ENCODE measurements at places on chromosomes 12 and 14.
A peak's percentile ranks its signal among the peaks of the same experiment; 100 is the strongest.

GRCh38 chr12:71999795-72000194 is 61.1 kb downstream of the TPH2 start:
- no peak for DNase-seq

GRCh38 chr12:5379749-5380496 is 52.0 kb upstream of the NTF3 start:
- no peak for DNase-seq

DNA sequence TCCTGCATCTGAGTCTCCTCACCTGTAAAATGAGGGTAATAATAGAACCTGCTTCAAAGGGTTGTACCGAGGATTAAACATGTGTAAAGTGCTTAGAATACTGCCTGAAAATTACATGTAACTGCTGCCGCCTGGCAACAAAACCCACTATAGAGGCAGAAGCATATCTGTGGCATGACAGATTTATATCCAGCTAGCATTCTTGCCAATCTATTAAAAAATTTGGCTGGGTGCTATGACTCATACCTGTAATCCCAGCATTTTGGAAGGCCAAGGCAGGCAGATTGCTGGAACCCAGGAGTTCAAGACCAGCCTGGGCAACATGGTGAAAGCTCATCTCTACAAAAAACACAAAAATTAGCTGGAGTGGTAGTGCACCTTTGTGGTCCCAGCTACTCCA is 16.4 kb upstream of the KSR2 start:
- no peak for DNase-seq

GRCh38 chr12:88625356-88625755 is 45.1 kb upstream of the KITLG start:
- no peak for DNase-seq

- DNase-seq: no peak
Observed at GRCh38 chr12:121595520-121595919, 14.7 kb upstream of the KDM2B start.

- no peak for DNase-seq
Observed at GRCh38 chr12:120979220-120979861, 998 bp downstream of the HNF1A start.

GRCh38 chr12:98745578-98746391 is 100.7 kb downstream of the APAF1 start:
- DNase-seq: peak; percentile 34

- no peak for DNase-seq
Observed at GRCh38 chr12:1890119-1890703, 28.2 kb downstream of the CACNA2D4 start.

GRCh38 chr14:44785096-44785495 is 176.7 kb downstream of the KLHL28 start:
- no peak for DNase-seq

DNA sequence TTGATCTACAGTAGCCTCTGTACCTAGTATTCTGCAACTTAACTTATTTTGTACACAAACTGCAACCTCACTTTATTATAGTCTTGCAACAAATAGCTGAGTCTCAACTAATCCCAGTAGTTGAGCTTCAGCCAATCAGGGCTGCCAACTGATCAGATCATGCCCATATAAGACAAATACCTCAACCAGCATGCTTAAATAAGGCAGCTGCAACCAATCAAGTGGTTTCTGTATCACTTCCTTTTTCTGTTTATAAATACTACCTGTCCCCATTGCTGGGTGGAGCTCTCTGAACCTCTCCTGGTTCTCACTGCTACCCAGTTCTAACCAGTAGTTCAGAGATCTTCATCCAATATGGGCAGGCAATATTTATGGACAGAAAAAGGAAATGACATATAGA is 248.5 kb upstream of the FBXO33 start:
- no peak for DNase-seq

DNA sequence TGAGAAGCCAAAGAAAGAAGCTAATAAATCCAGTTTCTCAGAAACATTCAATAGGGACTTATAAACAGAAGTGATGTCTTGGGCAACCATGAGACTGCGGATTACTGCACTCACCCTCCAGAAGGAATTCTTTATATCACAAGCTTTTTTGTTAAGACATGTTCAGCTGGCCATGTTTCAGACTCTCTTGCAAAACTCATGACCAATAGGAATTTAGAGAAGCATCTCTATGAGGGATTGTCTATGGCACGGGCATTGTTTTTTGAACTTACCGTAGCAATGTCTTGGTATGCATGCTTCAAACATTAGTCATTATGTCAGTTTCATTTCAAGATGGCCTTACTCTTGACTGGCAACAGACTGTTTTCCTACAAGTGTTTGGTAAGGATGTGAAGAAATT is 15.5 kb upstream of the ZNF268 start:
- no peak for DNase-seq

- no peak for DNase-seq
Observed at GRCh38 chr12:124286971-124287370, 7.9 kb upstream of the RFLNA start.

DNA sequence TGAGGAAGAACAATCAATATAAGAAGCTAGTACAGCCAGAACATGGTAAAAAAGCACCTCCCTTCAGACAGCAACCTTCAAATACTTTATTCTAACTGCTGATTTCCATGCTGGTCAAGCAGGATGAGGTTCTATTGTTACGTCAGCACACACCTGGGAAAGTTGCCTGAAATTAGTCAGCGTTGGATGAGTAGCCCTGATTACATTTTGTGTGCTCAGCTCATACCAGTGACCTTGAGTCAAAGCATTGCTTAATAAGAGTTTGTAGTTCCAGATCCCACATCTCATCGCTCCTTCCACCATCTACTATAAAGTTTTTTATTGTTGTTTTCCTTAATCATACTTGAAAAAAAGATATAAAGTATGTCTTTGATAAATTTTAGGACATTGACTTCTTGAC is 361.5 kb downstream of the EGLN3 start:
- DNase-seq: peak; percentile 61

DNA sequence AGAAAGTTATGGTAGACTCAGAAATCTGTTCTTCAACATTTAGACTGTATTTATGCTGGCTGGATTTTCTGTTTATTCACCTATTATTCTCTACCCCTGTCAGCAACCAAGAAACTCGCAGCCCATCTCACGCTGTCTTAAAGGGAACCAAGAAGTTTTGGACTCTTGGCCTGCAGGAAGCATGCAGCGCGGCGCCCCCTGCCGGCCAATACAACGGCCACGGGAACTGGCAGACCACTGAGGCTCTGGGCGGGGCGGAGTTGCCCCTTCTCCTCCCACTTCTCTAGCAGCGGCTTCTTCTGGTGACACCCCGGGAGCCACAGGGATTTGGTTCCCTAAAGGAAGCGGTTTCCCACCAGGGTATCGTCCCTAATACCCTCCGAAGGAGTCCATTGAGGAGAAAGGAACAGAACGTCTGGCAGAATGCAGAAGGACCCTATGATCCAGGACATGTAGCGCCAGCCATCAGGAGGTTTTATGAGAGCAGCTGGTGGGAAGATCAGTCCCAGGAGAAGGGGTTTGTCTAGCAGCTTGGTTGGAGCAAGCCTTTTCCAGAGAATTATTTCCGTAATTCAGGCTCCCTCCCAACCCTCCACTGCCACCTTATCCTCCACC is 21.0 kb upstream of the RNASE2 start:
- DNase-seq: no peak

GRCh38 chr12:49824895-49825294 is 3.3 kb downstream of the NCKAP5L start:
- DNase-seq: no peak

- DNase-seq: no peak
Observed at GRCh38 chr12:91743704-91744321, 401.8 kb downstream of the BTG1 start.

DNA sequence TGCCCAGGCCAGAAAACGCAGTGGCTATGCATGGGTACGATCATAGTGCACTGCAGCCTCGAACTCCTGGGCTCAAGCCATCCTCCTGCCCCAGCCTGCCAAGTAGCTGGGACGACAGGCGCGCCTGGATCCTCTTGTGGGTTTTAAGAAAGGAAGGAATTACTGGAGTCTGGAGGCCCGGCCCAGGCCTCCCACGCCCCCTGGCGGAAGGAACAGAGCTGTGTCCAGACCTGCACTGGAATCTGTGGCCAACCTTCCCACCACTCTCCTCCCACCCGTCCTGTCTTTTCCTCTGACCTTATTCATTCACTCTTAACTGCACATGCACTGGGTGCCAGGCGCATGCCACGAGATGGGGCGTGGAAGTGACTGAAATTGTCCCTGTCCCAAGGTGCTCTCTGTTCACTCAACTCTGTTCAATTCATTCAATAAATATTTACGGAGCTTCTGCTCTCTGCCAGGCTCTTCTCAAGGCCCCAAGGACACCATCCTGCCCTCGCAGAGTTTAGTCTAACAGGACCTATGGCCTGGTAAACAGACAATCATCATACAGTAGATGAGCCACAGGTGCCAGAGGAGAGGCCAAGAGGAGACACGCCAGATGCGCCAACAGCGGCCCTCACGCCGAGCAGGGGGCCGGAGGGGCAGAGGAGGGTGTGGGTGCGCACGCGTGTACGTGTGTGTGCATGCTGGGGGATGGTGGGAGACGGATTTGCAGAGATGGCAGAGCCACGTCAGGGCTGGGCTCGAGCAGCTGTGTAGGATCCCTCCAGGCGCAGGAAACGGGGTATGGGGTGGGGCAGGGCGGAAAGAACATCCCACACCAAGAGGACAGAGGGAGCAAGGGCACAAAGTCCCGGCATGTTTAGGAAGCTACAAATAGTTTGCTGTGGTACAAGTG is 13.7 kb upstream of the TMEM106C start:
- peak; percentile 72 for DNase-seq

GRCh38 chr14:104388011-104388521 is 191.5 kb upstream of the C14orf180 start:
- no peak for DNase-seq

- DNase-seq: no peak
Observed at GRCh38 chr12:82600379-82600778, 86.3 kb upstream of the TMTC2 start.

- no peak for DNase-seq
Observed at GRCh38 chr12:18583655-18584054, 154.2 kb downstream of the PLCZ1 start.

GRCh38 chr12:22037947-22038346 is 8.1 kb upstream of the CMAS start:
- no peak for DNase-seq

GRCh38 chr14:50410921-50411320 is 14.2 kb upstream of the CDKL1 start:
- no peak for DNase-seq

GRCh38 chr12:108187831-108188230 is 58.7 kb downstream of the WSCD2 start:
- DNase-seq: no peak

DNA sequence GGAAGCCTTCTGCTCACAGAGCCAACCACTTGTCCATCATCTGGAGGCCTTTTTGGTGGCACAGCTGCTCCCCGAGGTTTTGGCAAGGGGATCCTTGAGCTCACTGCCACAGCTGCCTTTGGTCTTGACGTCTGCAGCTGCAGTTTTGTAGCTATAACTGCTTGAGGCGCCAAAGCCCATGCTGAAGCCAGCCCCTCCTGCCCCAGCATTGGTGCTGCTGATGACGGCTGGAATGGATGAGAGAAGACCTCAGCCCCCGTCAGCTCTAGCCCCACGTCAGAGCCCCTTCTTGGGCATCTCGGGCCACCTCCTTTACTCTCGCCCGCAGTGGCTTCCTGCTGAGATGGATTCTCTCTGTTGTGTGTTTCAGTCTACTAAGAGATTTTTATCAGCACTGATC is 12.3 kb upstream of the KRT74 start:
- no peak for DNase-seq

DNA sequence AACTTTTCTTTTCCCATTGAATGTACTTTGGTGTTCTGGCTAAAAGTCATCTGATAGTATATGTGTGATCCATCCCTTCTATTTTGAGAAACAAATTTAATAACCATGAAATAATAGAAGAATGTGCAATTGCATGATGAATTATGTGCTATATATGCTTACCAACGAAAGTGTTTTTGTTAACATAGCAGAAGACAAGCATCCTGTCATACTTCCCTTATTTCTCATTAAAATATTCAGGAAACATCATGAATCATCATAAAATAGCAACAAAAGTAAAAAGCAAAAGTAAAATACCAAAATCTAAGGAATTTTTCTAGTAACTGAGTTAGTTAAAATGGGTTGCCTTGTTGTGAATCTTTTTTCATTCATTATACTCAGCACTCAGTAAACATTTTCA is 409.0 kb upstream of the PDE3A start:
- no peak for DNase-seq

- no peak for DNase-seq
Observed at GRCh38 chr12:560691-561390, 101.1 kb downstream of the B4GALNT3 start.

GRCh38 chr14:32650030-32650429 is 288.6 kb upstream of the NPAS3 start:
- no peak for DNase-seq

DNA sequence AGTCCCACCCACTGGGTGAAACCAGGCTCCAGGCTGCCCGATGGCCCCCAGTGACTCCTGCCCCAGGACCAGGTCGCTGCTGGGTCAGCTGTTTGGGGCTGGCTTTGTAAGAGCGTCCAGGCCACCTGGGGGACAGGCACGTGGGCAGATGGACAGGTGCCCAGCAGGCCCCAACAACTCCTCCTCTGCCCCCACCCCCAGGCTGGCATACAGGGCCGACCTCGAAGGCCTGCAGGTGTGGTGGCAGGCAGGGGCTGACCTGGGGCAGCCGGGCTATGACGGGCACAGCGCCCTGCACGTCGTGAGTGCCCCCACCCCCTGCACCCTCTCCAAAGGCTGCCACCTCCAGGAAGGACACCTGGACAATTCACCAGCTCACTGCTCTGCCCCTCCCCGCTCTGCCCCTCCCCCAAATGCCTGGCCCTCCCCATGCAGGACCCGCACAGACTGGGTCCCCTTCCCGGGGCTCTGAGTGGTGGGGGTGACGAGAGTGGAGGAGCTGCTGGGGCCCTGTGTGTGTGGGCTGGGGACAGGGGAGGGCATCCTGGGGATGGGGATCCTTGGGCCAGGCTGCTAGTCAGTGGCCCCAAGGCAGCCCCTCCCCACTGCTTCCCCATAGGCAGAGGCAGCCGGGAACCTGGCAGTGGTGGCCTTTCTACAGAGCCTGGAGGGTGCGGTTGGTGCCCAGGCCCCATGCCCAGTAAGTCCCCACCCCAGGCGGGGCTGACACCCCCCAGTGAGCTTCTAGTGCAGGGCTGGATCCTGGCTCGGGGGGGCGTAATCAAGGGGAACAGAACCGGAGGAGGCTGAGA is 26.0 kb downstream of the ASPG start:
- peak; percentile 7 for DNase-seq

DNA sequence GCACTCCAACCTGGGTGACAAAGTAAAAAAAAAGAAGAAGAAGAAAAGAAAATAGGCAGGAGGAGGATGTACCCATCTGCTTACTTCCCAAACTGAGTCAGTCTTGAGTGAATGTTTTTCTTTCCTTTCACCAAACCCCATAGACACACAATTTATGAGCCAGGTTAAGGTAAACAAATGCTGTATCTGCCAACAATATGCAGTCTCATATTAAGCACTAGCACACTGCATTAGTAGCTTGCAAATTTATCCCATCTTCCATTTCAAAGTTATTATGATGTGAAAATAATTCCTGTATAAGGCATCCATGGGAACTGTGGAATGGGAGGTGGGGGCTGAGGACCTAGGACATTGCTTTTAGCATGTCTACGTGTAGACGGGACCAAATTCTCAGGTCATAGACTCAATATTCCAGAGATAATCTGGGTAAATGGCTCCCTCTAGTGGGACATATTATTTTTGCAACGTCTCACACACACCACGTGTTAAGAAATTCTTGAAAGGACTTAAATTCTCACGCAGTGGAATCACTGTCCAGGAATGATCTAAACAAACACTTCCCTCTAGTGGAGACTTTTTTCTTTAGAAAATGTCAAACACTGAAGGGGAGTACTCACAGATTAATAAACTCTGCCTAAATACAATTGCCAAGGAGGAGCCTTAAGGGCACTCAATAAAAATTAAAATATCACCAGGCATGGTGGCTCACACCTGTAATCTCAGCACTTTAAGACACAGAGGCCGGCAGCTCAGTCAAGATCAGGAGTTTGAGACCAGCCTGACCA is 17.1 kb upstream of the OR10P1 start:
- DNase-seq: no peak
